Fibroblast of upper back skin (primary cell): ENCODE measurements at places on chromosomes 11 and 22.

DNA sequence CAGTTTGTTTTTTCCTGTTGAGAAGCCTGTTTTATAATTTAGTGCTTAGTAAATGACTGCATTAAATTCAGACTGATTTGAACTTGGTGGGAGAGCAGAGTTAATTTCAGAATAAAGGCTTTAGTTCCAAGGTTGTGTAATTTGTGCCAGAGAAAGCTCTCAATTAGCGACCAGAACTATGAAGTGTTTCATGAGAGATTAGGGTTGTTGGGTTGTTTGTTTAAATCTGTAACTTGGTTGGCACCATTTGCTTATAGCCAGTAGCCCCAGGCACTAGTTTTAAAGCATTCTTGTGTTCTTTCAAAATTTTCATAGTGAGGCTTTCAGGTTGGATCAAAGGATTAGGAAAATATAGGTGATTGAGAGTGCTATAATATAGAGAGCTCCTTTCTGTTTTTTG lies 25.5 kb downstream of the UVRAG start:
- no peak for DNase-seq

DNA sequence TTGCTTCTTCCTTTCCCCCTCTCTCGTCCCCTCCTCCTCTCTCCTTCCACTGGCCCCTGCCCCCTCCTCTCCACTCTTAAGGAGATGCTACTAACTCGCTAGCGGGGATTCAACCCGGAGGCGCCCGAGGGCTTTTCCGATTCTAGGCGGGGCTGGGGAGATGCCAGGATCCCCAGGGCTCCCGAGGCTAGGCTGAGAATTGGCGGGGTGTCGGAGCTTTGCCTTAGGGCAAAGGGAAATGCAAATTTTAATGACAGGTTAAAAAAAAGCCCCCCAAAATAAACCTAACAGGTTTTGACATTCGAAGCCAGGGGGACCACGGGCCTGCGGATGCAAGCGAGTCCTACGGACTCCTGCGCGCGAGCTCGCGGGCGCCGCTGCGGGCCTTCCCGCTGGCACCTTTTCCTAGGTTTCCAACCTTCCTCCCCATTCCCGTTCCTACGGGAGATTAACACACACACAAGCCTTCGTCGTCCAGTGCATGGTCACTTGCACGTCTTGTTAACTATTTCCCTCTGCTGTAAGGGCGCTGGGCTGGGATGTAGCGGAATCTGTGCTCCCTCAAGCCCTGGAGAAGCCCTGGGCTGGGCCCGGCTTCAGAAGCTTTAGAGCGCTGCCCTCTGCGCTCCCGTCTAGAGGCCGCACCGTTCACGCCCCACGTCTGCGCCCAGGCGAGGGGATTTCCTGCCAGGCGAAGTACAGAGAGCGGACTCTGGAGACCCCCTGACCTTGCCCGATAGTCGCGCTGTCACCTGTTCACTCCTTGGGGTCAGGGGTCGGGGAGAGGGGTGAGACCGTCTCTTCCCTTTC lies 729 bp upstream of the ALX4 start:
- DNase-seq, result no peak

- DNase-seq, result no peak
These were observed 26.7 kb downstream of the FAM83F start for GRCh38 chr22:40021401-40022000.

DNA sequence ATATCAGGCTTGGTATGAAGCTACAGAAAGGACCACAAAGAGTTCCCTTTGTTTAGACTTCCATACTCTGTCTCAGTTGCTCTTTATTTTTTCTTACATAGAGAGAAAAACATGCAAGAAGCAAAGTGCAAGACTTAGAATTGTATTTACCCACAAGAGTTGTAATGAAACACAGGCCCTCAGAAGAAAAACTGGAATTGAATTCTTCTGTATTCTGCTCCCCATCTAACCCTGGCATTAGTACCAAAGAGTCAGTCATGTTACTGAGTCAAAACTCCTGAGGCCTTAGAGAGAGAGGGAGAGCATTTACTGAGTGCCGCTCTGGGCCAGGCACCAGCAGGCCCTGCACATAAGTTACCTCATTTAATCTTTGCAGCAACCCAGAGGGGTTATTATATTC lies 43.9 kb upstream of the DLAT start:
- DNase-seq, result no peak

- DNase-seq, result peak; percentile 30
These were observed 39.4 kb downstream of the MICAL2 start for GRCh38 chr11:12149672-12150225.

DNA sequence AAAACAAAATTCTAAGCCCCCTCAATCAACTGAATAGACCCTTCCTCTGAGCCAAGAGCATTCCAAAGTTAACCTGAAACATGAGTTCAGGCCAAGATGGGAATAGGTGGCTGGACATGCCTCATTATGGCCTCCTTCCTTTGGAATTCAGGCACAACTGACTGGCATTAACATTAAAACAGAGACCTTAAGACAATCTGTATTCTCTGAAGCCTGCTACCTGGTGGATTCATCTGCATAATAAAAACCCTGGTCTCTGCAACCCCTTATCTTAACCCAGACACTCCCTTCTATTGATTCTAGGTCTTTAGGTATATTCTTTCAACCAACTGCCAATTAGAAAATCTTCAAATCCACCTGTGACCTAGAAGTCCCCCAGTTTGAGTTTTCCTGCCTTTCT lies 66.3 kb downstream of the JRKL start:
- DNase-seq, result no peak

GRCh38 chr11:57662893-57663292 lies 5.0 kb upstream of the ZDHHC5 start:
- no peak for DNase-seq

GRCh38 chr11:74636630-74637184 lies 44.3 kb downstream of the POLD3 start:
- peak; percentile 84 for DNase-seq

- DNase-seq, result no peak
These were observed 11.6 kb downstream of the ARRB1 start for GRCh38 chr11:75339685-75340409.

DNA sequence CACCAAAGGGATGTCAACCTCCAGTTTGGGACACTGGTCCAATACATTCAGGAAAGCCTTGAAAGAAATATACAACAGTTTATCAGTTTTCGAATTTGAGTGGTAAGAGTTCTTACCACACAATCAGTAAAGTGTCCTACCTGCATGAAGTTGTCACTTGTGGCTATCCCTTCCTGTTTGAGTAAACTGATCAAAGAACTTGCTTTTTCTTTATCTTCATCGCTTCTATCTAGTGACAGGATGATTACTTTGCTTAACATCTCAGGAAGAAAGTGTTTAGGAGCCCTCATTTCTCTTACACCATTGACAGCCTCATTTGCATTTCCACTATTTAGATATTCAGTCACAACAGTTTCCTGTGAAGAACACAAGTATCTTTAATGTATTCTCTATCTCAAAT lies 8.4 kb downstream of the EIF4G2 start:
- DNase-seq, result no peak

DNA sequence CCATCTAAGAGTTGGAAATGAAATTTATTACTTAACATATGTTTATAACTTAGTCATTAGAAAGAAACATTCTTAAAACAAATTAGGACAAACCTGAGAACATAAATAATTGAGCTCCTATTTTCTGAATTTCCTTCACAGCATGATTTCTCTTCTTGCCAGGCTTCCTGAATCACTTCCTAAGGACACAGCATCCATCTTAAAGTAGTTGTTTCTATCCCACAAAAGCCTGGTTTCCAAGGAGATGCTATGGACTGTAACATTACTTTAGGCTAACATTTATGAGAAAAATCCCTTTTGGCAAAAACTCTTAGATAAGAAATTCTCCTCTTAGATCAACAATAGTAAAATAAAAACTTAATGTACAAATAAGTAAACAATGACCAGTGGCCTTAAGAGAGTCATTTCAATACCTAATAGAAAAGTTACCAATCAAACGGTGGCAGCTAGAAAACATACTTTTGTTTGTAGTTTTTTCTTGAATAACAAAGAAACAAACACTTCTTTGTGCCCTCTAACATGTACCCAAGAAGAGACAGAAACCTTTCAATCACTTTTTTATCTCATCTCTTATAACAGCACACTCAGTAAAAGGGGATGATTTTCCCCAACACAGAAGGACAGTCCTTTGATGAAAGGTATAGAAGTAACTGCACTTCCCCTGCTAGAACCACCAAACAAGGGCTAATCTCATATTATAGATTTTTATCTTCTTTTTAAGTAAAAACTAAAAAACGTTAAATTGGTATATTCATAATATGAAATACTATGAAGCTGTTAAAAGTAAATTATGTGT lies 74.5 kb downstream of the TTC28 start:
- no peak for DNase-seq

DNA sequence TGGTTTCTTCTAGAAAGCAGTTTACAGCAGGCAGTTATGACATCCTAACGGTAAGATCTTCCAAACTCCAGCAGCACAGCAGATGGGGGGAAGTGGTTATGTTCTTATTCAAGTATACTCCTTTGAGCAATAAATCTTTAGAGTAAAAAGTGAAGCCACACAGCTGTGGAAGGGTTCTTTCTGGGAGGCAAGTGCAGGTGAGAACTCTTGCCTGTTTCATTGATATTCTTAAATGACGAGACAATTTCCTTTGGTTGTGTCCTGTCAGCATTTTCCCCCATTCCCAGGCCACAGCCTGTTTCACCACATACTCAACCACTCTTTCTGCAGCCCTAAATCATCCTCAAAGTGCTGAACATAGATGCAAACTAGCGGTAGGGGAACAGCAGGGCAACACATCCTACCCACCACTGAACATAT lies 207.3 kb upstream of the MTNR1B start:
- no peak for DNase-seq

GRCh38 chr11:69391192-69392103 lies 90.0 kb upstream of the LINC01488 start:
- DNase-seq, result no peak

DNA sequence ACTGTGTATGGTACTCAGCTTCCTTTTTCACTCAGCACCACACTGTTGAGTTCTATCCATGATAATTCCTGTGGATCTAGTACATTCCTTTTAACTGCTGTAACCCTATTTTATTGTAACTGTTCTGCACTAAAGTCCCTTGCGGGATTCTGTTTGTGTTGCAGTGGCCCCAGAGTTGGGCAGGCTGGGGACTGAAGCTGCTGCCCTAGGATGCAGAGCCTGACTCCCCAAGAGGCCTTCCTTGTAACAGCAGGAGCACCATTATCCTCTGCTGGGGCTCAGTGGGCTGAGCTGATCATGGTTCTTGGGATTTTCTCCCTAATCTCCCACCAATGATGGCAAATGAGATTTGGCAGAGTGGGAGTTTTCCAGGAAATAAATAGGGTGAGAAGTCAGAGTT lies 77.7 kb downstream of the CABIN1 start:
- DNase-seq, result peak; percentile 26

- DNase-seq, result no peak
These were observed 235.3 kb downstream of the CTTN start for GRCh38 chr11:70633610-70634009.

DNA sequence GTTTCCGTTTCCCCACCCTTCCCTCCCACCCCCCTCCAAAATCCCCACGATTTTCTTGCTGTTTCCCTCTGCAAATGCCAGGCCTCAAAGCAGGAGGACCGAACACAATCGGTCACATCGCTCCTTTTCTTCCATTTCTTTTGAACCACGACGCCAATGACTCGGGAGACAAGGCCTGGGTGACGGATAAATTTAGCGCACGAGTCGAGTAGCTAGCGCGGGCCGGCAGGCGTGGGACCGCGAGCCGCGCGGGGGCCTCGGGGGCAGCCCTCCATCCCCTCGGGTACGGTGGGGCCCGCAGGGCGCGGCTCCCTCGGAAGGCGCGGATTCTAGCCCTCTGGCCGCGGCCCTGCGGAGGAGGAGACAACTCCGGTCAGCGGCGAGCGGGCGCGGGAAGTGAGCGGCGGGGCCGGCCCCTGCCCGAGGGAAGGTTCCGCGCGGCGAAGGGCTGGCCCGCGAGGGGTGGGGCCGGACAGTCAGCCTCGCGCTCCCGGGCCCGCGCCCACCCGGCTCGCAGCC lies 414 bp downstream of the JOSD1 start:
- DNase-seq, result no peak

DNA sequence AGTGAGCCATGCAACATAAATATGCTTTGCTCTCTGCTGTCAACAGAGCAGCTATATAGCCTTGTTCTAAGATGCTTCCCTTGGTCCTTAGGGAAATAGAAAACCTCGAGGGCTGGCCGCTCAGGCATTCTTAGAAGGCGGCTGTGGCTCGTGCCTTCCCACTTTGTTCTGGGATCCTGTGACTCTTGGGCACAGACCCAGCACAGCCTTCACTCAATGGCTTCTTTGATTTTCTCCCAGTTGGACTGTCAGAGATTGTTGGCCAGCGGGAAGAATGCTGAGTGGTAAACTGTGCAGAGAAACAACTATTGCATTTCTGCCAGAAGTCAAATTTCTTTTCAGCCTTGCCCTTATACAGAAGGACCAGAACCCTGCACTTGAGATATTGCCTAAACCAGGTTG lies 9.5 kb upstream of the MICAL2 start:
- DNase-seq, result peak; percentile 39

GRCh38 chr22:37897807-37898206 lies 8.3 kb upstream of the MICALL1 start:
- DNase-seq, result no peak

DNA sequence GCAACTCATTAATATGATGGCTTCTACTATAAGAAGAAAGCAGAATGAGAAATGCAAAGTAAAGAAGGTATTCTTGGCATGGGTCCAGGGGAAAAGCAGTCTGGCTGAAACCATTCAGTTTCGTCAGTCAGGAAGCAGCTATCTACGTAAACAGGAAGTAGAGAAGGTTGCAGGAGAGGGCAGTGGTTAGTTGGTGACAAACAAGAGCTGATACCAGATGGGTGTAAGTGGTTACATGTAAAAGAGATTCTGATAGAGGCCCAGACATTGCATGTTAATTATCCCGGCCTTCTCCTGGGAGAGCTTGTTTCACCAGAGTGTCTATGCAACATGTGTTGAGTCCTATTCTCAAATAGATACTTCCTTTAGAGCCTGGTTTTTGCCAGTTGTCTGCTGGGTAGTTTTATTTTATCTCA lies 58.4 kb upstream of the PSMA1 start:
- DNase-seq, result peak; percentile 2

GRCh38 chr22:27879923-27880322 lies 39.1 kb downstream of the PITPNB start:
- peak; percentile 58 for DNase-seq

DNA sequence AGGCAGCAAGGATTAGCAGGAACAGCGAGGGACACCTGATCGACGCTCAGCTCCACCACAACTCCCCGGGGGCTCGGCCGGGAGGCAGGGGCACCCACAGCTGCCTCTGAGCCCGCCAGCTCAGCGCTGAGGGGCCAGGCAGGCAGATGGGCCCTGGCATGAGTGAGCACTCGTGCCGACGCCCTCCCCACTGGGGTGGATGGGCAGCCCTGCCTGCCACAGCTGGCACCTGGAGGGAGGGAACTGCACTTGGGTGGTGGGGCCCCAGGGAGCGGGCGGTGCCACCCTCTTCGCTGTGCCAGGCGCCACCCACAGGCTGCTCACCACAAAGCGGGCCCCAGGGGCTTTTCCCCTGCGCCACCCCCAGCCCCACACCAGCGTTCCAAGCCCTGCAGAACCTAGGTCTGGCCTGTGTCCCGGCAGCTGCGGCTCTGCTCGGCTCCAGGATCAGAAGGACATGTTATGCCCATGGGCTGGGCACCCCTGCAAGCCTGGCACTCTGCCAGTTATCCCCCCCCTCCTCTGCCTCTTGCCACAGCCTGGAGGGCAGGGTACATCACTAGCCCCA lies 28.8 kb downstream of the WNT7B start:
- no peak for DNase-seq

- DNase-seq, result no peak
These were observed 11.3 kb downstream of the C11orf21 start for GRCh38 chr11:2290351-2290841.
